Activated naive CD8-positive, alpha-beta T cell treated with anti-CD3 and anti-CD28 coated beads, Interleukin-2, amount 50 U/mL, for 16 hours (primary cell): ENCODE measurements at places on chromosomes 5 and 9.

- no peak for DNase-seq
Observed at GRCh38 chr5:90284375-90284774, 125.2 kb downstream of the CETN3 start.

GRCh38 chr5:2697446-2698200 lies 53.9 kb downstream of the IRX2 start:
- DNase-seq = no peak

GRCh38 chr5:132257131-132258101 lies at the start of gene PDLIM4:
Gene PDLIM4 (plus strand): TSS chr5:132257696. CDS start chr5:132257735, 39 bp downstream.
- DNase-seq = no peak

DNA sequence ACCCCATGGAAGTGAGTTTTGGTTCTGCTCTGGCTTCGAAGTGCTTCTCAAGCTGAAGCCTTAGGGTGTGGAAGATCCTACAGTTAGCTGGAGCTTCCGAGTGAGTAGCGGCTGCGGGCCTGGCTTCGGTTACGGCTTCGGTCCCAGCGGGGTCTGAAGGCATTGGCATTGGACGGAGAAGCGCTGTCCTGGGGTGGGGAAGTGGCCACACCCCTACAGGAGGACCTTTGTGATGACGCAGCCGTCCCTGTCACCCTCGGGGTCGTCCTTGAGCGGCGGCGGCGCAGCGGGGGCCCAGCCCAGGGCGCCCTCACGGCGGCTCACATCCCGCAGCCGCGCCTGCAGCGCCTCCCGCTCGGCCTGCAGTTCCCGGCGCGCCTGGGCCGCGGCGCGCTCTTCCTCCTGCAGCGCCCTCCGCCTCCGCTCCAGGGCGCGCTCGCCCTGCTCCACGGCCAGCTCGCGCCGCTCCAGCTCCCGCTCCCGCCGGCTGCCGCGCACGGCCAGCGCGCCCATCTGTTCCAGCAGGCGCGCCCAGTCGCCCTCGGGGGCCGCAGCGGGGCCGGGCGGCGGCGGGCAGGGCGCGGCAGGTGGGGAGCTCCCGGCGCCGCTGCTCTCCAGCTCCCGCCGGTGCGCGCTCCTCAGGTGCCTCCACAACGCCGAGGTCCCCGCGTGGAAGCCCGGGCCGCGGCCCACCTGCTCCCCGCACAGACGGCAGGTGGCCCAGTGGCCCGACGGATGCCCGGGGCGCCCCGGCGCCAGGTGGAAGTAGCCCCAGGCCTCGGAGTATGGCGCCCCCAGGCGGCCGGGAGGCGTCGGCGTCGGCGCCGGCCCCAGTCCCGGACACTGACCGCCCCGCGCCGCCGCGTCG lies 9.9 kb downstream of the ZBED3 start:
- DNase-seq = peak; percentile 14

GRCh38 chr9:124228516-124228915 lies 29.2 kb upstream of the NEK6 start:
- DNase-seq = no peak

DNA sequence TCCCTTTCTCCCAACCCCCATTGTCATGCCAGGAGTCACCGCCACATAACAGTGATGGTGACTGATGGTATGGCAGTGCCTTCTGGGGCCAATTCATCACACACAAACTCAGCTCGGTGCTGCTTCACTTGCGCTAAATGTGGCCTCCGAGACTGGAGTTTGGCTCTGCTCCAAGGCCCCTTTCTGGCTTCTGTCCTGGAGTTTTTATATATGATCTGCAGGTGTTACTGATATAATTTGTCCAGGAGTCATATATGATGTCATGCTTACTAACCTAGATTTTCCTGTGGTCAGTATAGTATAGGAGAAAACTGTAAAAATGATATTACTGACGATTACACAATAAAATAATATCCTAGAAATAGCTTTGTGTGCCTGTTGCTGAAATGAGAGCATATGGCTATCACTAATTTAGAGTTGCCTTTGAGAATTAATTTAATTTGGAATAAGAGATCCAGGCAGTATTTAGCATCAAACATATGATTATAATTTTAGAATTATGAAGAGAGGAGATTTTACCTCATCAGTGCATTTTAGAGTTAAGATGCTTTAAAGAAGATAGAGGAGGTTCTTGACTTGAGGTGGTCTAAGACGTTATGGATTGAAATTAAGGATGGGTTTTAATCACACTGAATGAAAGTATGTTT lies 334.1 kb upstream of the CD180 start:
- no peak for DNase-seq

DNA sequence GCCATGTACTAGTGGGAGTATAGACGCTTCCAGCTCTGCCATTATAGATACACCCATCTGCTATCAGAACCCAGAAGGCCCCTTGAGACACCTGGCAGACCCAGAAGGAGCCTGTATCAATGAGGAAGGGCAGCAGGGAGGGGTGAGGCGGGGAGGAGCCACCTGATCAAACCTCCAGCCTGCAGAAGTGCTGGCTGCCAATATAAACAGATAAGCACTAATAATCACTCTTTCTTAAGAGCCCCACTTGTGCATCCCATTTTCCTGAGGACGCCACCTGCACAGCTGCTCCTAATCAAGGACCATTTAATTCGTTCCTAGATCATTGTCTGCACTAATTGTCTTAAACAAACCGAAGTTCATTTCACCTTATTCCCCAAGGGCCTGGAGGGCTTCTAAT lies 75.0 kb upstream of the NEK6 start:
- DNase-seq = no peak

- no peak for DNase-seq
Observed at GRCh38 chr5:58933891-58934628, 351.2 kb downstream of the RAB3C start.

- DNase-seq = no peak
Observed at GRCh38 chr5:125491986-125492492, 745.6 kb upstream of the ZNF608 start.

GRCh38 chr5:157175071-157175612 lies 5.5 kb upstream of the ITK start:
- no peak for DNase-seq

DNA sequence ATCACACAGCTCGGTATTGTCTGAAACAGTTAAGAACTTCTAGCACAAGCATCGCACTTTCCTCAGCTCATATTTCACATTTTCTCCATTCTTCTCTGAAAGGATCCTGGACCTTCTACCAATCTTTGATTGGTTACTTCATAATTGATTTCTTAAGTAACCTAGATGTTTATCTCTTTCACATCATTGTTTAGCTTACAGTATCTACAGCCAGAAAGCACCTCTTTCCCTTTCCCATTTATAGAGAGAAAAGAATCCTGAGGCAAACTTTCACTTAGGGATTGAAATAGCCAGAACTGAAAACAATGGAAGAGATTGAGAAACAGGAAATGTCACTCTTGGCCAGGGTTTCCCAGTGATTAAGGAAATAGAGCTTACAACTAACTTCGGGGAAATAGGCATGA lies 2.5 kb downstream of the IL33 start:
- no peak for DNase-seq

DNA sequence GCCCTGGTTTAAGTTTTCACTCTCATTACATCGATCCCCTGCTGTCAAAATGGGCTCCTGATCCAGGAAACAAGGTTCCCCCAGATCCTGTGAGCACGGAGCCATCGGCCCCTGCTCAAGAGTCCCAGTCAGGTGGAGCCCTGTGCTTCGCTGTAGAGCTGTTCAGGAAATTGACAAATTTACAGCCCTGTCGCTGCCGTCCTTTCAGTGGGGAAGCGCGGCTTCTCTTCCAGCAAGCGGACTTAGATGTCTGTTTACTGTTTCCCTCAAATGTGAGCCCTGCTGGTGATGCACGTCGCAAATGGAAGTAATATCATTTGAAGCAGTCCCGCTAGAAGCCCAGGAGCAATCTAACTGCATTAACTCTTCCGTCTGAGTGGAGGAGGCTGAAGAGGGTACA lies 760.9 kb upstream of the WWC1 start:
- no peak for DNase-seq

DNA sequence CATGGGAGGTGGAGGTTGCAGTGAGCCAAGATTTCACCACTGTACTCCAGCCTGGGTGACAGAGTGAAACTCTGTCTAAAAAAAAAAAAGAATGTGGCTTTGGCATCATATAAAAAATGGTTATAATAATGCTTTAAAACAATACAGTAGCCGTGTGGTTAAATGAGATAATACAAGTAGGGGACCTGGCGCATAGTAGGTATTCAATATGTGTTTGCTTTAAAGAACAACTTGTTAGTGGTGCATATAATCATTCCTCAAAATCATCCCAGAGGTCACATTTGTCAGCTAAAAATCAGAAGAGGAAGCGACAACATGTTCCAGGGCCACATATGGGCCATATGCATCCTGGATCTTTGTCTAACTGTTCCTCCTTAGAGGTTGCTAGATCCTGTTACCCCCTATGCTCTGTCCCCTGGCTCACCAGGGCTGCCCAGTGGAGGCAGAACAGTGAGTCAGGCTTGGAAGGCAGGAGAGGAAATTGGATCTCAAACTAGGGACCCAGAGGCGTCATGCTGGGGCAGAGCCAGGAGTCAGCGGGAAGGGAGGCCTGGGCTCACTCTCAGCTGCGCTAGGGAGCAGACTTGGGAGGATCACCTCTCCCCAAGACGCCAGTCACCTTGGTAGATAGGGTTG lies 27.7 kb downstream of the LHX6 start:
- DNase-seq = no peak

DNA sequence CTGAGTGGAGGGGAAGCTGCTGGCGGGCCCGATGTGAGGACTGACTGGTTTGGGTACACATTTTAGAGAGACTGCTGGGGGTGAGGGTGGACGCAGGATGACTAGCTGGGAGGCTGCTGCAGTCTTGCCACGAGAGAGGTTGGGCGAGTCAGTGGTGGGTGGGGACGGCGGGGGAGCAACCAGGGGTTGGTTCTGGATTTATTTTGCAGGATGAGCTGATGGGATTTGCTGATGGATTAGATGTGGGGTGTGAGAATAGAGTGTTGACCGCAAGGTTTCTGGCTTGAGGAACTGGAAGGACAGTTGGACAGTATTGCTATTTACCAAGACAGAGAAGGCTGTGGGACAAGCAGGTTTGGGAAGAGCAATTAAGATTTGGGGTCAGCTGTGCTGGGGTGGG lies 5.8 kb upstream of the NDST1 start:
- DNase-seq = no peak

GRCh38 chr5:95554331-95554646 lies 488 bp downstream of the SKIC3 start:
- no peak for DNase-seq

DNA sequence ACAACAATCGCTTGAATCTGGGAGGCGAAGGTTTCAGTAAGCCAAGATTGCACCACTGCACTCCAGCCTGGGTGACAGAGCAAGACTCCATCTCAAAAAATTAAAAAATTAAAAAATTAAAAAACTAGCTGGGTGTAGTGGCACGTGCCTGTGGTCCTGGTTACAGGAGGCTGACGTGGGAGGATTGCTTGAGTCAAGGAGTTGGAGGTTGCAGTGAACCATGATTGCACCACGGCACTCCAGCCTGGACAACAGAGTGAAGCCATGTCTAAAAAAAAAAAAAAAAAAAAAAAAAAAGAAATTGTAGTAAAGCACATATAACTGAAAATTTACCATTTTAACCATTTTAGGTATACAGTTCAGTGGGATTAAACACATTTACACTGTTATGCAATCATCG lies 13.1 kb upstream of the CCIN start:
- DNase-seq = no peak

DNA sequence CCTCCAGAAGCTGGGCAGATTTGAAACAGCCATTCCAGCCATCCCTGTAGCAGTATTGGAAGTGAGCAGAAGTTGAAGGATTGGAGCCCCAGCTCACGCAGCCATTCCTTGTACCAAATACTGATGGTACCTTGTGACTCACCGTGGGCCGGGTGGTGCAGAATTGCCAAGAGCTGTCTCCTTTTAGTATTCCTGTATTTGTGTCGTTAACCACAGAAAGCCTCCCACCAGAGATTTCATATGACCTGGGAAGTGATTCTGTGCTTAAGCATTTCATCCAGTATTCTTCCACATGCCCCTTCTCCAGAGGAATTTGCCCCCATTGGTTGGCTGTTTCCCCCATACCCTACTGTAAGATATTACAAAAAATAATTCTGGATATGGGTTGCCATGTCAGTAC lies 17.7 kb upstream of the TLX3 start:
- no peak for DNase-seq

GRCh38 chr9:93296889-93297480 lies 113.0 kb downstream of the WNK2 start:
- no peak for DNase-seq
